ENCODE measurements at places on chromosomes 3 and 15. TPM values are rescaled to one million over a fixed set of nuclear protein-coding genes. Genes with fewer than 3 reads are reported as not detected.

Gene KIF9
- 2.1 TPM for total RNA-seq

Gene GANC
- total RNA-seq: 10.1 TPM

Gene TRPM7
- 39.9 TPM for total RNA-seq

Gene SEMA3G
- total RNA-seq: 0.06 TPM

Gene GPR156
- total RNA-seq: 0.39 TPM

Gene LRRC57
- 7.8 TPM for total RNA-seq

Gene ATP10A
- total RNA-seq: 1.1 TPM

Gene FAM227B
- not detected for total RNA-seq

Gene GOLGA6D
- not detected for total RNA-seq

Gene EOMES
- not detected for total RNA-seq

Gene SLC2A2
- total RNA-seq: not detected

Gene SLC22A14
- total RNA-seq: not detected

Gene FANCD2OS
- total RNA-seq: not detected

Gene WDR49
- total RNA-seq: not detected

Gene LIPC
- total RNA-seq: 0.20 TPM

Gene GABRB3
- total RNA-seq: 0.44 TPM

Gene GPR176
- total RNA-seq: 40.3 TPM

Gene PPP1R14D
- not detected for total RNA-seq

Gene CYP8B1
- total RNA-seq: not detected

Gene CLDN16
- not detected for total RNA-seq

Gene SPINT1
- total RNA-seq: 0.24 TPM

Gene GOLGA6L10
- total RNA-seq: 0.10 TPM

Gene RLBP1
- not detected for total RNA-seq

Gene ATP2B2
- total RNA-seq: not detected

Gene NR1I2
- not detected for total RNA-seq
